ENCODE measurements at places on chromosomes 1 and 21. TPM values are rescaled to one million over a fixed set of nuclear protein-coding genes. Genes with fewer than 3 reads are reported as not detected.

The ARHGEF10L gene
- 89.8 TPM for total RNA-seq

DNA sequence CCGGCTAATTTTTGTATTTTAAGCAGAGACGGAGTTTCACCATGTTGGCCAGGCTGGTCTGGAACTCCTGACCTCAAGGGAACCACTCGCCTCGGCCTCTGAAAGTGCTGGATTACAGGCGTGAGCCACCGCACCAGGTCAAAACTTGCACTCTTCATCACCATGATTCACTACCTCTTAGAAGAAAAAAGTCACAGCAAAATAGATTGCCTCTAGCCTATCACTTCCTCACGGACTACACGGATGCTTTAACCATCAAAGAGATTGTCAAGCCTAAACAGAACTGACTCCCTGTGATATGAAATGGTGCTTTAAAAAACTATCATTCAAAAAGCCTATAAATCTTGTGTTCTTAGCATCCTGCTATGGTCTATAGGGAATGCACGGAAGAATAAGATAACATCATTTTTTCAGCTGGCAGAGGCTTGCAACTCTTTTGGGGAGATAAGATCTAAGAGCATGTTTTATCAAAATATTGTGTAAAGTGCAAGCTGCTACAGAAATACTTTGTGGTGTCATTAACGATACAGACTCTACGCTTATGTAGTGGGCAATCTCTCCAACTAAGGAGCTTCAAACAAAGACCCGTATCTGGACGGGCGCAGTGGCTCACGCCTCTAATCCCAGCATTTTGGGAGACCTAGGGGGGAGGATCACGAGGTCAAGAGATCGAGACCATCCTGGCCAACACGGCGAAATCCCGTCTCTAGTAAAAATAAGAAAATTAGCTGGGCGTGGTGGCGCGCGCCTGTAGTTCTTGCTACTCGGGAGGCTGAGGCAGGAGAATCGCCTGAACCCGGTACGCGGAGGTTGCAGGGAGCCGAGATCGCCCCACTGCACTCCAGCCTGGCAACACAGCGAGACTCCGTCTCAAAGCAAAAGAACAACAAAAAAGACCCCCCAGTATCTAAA lies 966 bp downstream of the TFB2M start:
- H3K27me3 ChIP-seq, result peaks cover 4% of the 10 kb centered on the region
- H3K36me3 ChIP-seq, result no peaks in the 10 kb centered on the region

GRCh38 chr1:31203215-31203614 lies 36.5 kb downstream of the NKAIN1 start:
- H3K27ac ChIP-seq, result peak overlapping the region; percentile 77
- H3K36me3 ChIP-seq, result no peaks in the 10 kb centered on the region
- peaks cover 29% of the 10 kb centered on the region for H3K27me3 ChIP-seq
- H3K4me3 ChIP-seq, result peak overlapping the region; percentile 64
- peaks cover 51% of the 10 kb centered on the region for H3K4me1 ChIP-seq

- no peaks in the 10 kb centered on the region for H3K4me1 ChIP-seq
- DNase-seq, result no peak
- H3K27me3 ChIP-seq, result peaks cover 2% of the 10 kb centered on the region
- H3K36me3 ChIP-seq, result no peaks in the 10 kb centered on the region
Observed at GRCh38 chr21:26810676-26811415, 34.4 kb downstream of the ADAMTS1 start.

DNA sequence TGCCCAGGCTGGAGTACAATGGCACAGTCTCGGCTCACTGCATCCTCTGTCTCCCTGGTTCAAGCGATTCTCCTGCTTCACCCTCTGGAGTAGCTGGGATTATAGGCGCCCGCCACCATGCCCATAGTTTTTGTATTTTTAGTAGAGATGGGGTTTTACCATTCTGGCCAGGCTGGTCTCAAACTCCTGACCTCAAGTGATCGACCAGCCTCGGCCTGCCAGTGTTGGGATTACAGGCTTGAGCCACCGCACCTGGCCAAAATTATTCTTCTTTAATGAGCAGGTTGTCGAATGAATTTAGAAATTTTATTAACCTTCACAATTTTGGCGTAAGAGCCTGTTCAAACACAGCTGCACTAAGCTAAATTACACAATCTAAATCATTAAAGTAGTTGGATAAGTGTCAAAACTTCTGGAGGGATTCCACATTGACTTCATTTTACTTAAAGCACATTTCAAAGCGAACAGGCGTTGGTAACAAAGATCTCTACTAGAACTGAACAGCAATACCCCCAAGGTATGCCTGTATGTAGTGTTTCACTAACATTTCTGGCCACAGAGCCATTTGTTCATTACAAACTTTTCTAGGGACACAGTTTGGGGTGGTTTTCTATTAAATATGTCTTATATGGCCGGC lies 5.2 kb upstream of the CTH start:
- peaks cover 2% of the 10 kb centered on the region for H3K27me3 ChIP-seq
- DNase-seq, result no peak
- H3K36me3 ChIP-seq, result no peaks in the 10 kb centered on the region

- H3K27me3 ChIP-seq, result peaks cover 20% of the 10 kb centered on the region
- H3K4me3 ChIP-seq, result peak overlapping the region; percentile 77
- H3K4me1 ChIP-seq, result peaks cover 46% of the 10 kb centered on the region
- H3K27ac ChIP-seq, result peak overlapping the region; percentile 70
- H3K36me3 ChIP-seq, result no peaks in the 10 kb centered on the region
- DNase-seq, result peak; percentile 79
Observed at GRCh38 chr1:43565600-43566360, 35.1 kb downstream of the PTPRF start.

DNA sequence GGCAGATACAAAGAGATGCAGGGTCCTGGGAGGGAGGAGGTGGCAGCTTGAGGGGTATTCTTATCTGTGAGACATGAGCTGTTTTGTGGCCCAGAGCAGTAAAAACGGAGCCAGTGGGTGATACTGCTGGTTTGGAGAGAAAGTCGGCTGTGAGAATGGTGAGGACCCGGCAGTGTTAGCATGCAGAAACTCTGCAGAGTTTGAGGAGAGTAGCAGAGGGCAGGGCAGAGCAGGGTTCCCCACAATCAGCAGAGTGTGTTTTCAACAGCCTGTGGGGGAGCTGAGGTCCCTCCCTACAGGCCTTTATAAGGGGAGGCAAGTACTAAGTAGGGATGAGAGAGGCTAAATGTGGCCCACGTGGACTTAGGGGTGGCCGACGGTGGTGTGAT lies 423 bp downstream of the SLAMF8 start:
- H3K27ac ChIP-seq, result no peak overlapping the region
- H3K4me3 ChIP-seq, result no peak overlapping the region
- H3K4me1 ChIP-seq, result peaks cover 33% of the 10 kb centered on the region
- DNase-seq, result no peak

DNA sequence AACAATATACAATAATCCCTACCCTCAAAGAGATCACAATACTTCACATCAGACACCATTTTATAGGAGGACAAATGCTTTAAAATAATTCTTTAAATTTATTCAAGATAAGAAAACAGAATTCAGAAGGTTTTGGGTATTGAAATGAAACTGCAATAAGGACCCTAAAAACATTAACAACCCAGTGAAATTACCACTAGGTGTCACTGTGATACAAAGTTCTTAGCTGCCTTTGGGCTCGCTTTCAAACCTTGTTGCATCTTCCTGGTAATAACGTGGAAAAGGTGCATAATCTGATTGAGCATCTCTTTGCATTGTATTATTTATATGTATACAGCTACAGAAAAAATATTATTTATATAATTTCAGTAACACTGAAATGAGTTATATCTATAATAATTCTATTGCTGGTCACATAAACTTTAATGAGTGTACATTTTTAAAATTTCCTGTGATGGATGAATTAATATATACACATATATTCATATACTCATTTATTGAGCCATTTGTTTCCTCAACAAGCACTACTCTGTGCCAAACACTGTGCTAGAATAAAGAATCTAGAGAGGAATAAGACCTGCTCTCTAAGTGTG lies 185.2 kb downstream of the FAF1 start:
- H3K4me3 ChIP-seq, result no peak overlapping the region
- H3K27ac ChIP-seq, result no peak overlapping the region

All from glutamatergic neuron (in vitro differentiated cells).